A549 treated with ZK216348 at 1 μM for 4 hours (cell line): ENCODE measurements at places on chromosomes 5 and 9. TPM values are rescaled to one million over a fixed set of nuclear protein-coding genes. Genes with fewer than 3 reads are reported as not detected.

Gene ROR2
- total RNA-seq = 1.4 to 2.4 TPM (median 1.7 TPM) in 5 replicates

Gene IL3
- total RNA-seq = not detected in 5 replicates

Gene DDX4
- not detected in 5 replicates for total RNA-seq

Gene MORN5
- total RNA-seq = not detected in 5 replicates

Gene GPR151
- total RNA-seq = not detected in 5 replicates

Gene ST6GALNAC6
- 19.1 to 27.6 TPM (median 21.0 TPM) in 5 replicates for total RNA-seq

Gene TOR1B
- total RNA-seq = 21.3 to 25.8 TPM (median 24.3 TPM) in 5 replicates

Gene FOXD1
- total RNA-seq = 15.5 to 25.4 TPM (median 19.9 TPM) in 5 replicates

Gene NXNL2
- 0.67 to 1.5 TPM (median 0.80 TPM) in 5 replicates for total RNA-seq

Gene ARHGEF39
- 14.7 to 19.5 TPM (median 18.0 TPM) in 5 replicates for total RNA-seq

Gene CCDC152
- not detected in 5 replicates for total RNA-seq

Gene PTPA
- total RNA-seq = 107 to 139 TPM (median 130 TPM) in 5 replicates

Gene NOXA1
- 0.53 to 2.1 TPM (median 1.9 TPM) in 5 replicates for total RNA-seq

Gene CDKN2A
- 0.23 to 0.38 TPM in 2 of 5 replicates, not detected in the others for total RNA-seq

Gene HTR1A
- not detected in 5 replicates for total RNA-seq

Gene CDH18
- total RNA-seq = not detected in 5 replicates
